ENCODE measurements at places on chromosomes 2 and 18. TPM values are rescaled to one million over a fixed set of nuclear protein-coding genes. Genes with fewer than 3 reads are reported as not detected.

Gene VIT
- 0.76 TPM for total RNA-seq

Gene TMEM127
- 15.8 TPM for total RNA-seq

Gene SCN7A
- total RNA-seq, result under 0.01 TPM

Gene MEP1B
- not detected for total RNA-seq

Gene MYCN
- 0.65 TPM for total RNA-seq

Gene NCKAP5
- 2.9 TPM for total RNA-seq

Gene ESPNL
- total RNA-seq, result not detected

Gene GAREM1
- total RNA-seq, result 0.32 TPM

All from epithelial cell of umbilical artery (primary cell).